Neural progenitor cell (in vitro differentiated cells): ENCODE measurements at places on chromosomes 11 and 22. TPM values are rescaled to one million over a fixed set of nuclear protein-coding genes. Genes with fewer than 3 reads are reported as not detected.

DNA sequence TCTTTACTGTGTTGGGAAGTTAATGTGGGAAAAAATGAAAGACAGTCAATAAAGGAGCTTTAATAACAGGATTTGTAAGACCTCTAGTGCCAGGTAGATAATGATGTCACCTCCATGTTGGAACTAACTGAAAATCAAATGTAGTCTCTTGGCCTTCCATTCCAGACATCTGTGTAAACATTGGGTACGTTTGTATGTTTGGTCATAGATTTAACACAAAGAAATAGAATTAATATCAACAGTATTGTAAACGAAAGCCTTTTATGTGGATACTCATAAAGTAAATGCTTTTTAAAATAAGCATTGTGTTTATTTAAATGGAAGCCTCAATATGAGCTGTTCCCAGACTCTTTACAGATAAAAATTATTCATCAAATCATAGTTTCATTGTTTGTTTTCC, 605.7 kb downstream of the METTL15 start:
- no peak for DNase-seq

GRCh38 chr11:110028921-110029320, 64.3 kb upstream of the ZC3H12C start:
- DNase-seq = no peak

GRCh38 chr22:45903355-45904135, 73.4 kb downstream of the WNT7B start:
- no peak for DNase-seq

YPEL4 gene
- total RNA-seq = 0.22 TPM in 1 of 2 replicates, not detected in the other

DNA sequence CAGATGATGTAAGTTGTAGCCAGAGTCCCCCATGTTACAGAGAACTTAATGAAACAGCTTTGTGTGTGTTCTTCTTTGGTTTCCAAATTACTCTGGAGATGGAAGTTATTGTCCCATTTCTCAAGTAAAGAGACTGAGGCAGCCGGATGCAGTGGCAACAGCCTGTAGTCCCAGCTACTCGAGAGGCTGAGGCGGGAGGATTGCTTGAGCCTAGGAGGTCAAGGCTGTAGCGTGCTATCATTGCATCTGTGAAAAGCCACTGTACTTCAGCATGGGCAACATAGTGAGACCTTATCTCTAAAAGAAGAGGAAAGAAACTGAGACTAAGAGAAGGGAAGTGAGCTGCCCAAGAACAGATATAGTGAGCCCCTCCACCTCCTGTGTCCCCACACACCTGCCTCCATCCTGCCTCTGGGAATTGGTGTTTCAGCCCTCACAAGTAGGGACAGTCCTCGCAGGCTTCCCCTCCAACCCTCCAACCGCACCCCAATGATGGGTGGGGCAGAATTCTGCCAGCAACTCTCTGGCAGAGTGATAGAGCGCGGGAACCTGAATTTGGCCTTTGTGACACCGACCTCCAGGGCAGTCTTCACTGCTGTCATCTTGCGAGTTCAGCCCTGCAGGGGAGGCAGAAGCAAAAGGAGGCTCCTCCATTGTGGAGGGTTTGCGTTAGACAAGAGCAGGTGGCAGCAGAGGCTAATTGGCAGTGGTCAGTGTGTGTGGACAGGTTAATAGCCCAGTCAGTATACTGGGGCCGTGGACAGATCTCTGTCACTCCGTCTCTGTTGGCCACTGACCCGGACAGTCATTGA, 1.6 kb downstream of the PDXP start:
- DNase-seq = no peak

TYR gene
- not detected in 2 replicates for total RNA-seq
